ENCODE measurements at places on chromosomes 4 and X.

DNA sequence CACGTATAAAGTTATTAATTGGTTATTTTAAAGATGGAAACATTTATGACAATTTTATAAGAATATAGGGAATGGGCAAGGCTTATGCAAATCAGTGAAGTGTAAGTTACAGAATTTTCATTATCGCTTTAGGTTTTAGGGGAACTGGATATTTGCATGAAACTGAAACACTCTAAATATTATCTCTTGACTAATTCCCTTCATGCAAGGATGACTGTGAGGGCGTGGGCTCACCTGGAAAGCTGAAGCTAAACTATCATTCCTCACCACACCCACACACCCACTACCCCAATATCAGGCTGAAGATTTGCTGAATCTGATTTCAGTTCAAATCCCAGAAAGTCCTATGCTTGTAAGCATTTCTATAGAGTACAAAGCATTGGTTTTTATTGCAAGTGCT lies 81.7 kb upstream of the ARHGAP24 start:
- no peak for DNase-seq

- DNase-seq: no peak
These were observed 35.3 kb upstream of the VSIG4 start for GRCh38 chrX:66074920-66075879.

DNA sequence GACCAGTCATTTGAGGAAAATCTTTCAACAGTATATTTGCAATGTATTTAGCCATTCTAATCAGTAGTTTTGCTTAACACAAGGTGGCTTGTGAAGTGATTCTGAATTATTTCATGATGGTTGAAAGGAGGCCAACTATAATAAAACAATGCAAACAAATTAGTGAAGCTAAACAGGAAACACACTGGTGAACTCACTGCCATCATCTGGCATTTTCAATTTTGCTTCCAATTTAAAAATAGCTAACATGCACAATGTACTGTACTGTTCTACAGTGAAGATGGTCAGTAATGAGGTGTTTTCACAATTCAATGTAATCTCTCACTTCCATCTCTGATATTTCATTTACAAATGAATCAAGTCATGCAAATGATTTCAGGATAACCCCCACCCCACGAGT lies 31.1 kb downstream of the PGRMC2 start:
- no peak for DNase-seq

GRCh38 chr4:118221227-118221800 lies 131.5 kb downstream of the PRSS12 start:
- DNase-seq: no peak

DNA sequence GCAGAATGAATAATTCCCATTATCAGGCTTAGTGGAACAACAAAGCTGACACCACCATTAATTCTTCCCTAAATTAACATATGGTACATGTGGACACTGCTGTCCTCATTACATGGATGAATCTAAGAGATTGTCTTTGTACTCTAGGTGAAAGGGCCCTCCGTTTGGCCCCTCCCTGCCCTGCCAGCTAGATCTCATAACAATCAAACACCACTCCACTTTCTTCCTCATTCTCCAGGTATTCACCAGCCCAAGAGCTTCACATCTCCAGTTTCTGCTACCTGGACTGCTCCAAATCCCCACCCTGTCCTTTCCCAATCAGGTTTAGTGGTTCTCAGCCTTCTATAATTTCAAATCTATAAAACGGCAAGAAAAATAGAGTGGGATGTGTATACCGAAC lies 3.8 kb downstream of the HSD17B11 start:
- DNase-seq: no peak

GRCh38 chr4:146308951-146309350 lies 94.6 kb downstream of the REELD1 start:
- DNase-seq: no peak

DNA sequence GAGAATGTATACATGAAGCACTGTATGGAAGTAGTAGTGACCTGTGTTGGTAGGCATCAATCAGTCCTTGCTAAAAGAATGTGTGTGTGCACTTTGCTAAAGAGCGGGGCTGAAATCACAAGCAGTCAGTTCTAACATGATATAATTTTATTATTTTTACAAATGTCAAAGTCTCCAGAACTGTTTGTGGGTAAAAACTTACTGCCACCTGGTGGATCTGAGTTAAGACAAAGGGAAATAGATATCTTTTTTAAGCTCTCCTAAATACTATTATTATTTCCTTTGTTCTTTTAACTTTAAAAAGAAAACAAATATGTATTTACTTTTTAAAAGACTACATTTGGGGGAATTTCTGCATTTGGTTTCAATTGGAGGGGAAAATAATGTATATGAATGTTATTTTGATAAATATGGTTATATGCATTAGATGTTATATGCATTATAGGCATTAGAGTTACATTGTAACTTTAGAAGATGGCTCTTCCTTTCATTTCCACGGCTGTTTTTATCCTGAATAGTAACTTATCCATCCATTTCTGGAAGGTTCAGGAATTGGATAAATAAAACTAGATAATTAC lies 7.8 kb upstream of the CLOCK start:
- DNase-seq: no peak

DNA sequence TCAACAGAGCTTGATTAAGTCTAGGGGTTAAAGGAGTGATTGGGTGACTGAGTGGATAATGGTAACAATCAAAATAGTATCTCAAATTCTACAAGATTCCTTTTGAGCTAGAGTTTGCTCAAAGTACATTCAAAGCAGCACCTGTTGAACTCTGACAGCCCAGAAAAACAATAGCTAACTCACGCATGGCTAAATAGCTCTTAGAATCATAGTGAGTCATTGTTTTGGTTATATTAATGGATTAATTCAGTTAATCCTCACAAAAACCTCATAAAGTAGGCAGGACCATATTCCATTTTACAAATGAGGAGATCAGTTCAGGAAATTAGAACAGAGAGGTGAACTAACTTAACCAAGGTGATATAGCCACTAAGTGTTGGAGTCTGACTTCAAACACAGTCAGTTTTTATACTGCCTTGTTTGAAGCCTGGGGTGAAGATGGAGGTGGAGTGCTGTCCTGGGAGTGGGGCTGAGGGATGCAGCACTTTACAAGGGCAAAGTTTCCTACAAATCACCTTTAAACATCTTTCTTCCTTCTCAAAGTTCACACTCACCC lies 35.9 kb upstream of the PPM1K start:
- DNase-seq: no peak

- DNase-seq: no peak
These were observed 38.9 kb downstream of the SPRY1 start for GRCh38 chr4:123435246-123436113.

DNA sequence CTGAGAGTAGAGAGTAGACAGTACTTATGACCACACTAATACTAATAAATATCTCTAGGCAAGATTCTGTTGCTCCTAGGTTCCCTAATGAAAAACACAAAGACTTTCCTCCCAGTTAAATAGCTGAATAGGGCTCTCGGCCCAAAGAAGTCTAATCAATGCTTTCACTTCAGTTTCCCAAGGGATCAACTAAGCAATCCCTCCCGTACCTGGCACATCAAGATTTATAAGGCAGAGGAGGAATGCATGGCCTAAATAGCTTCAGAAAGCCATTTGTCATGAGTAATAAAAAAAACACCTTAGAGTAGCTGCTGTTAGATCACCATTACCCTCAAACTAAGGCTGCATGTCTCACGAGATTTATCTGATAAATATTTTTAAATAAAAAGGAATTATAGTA lies 56.8 kb upstream of the EXOC1L start:
- no peak for DNase-seq

DNA sequence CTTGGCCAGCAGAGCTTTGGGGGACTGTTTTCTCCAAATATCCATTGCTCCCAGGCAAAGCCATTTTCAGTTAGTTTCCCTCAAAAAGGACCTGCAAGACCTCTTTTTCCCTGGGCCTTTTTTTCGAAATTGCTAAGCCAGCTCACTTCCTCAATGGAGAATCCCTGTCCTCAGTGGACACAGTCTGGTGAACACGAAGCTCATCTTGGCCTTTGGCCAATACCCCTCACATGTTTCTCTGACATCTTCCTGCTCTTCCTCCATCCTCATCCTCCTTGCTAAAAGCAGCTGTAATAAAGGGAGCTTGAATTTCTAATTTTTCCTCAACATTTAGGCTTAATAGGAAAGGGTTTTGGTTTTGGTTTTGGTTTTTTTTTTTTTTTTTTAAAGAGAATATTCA lies 17.6 kb upstream of the PRPS1 start:
- no peak for DNase-seq

DNA sequence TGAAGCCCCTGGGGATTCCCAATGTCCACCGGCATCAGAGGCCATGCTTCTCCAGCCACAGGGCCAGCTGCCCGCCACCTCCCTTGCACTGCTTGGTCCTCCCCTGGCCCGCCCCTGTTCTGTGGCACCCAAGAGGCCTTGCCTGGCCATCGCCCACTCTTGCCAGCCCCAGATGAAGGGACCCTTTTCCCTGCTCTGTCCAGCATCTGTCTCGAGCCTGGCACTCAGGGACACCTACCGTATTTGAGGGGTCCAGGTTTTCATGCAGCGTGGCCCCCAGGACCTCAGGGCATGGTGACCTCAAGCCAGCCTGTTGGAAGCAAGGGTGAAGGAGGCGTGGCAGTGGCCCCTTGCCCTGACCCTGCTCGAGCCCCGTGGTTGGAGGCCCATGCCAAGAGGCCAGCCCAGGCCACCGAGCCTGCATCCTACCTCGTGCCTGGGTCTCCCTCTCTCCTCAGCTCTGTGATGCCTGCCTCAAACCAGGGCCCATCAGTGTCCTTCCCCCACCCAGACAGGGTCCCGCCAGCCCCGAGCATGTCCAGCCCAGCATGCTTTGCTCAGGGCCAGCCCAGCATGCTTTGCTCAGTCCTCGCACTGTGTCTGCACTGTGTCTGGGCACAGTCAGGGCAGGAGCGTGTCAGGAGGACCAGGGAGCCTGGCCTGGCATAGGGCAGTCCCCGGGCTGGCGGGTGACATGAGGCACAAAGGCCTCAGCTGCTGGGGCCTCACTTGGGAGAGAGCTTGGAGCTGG lies 14.3 kb upstream of the FGFR3 start:
- no peak for DNase-seq

GRCh38 chr4:110926841-110927400 lies 304.0 kb upstream of the PITX2 start:
- no peak for DNase-seq

DNA sequence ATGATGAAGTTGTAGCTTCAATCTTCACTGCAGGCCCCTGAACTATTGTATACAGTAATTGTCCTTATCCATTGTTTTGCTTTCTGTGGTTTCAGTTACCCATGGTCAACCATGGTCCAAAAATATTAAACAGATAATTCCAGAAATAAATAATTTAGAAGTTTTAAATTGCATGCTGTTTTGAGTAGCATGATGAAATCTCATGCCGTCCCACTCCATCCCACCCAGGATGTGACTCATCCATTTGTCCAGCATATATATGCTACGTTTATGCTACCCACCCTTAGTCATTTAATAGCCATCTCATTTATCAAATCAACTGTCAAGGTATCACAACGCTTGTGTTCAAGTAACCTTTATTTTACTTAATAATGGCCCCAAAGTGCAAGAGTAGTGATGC lies 34.5 kb downstream of the IQCM start:
- DNase-seq: no peak

DNA sequence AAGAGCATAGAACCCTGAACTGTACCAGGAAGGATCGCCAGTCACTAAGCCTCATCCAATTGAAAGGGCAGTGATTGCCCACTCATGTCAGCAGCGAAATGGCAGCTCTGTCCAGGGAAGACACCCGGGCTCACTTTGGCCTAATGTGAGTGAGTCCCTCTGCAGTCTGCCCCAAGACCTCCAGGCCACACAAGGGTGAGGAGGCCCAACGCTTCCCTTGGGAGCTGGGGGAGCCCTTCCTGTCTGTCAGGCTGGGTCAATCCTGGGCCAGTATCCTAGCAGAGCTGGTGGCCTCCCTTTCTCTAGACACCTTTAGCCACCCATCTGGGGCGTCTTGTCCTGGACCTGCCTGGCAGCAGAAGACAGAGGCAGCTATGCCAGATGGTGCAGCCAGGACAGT lies 39.6 kb upstream of the GPC4 start:
- no peak for DNase-seq

DNA sequence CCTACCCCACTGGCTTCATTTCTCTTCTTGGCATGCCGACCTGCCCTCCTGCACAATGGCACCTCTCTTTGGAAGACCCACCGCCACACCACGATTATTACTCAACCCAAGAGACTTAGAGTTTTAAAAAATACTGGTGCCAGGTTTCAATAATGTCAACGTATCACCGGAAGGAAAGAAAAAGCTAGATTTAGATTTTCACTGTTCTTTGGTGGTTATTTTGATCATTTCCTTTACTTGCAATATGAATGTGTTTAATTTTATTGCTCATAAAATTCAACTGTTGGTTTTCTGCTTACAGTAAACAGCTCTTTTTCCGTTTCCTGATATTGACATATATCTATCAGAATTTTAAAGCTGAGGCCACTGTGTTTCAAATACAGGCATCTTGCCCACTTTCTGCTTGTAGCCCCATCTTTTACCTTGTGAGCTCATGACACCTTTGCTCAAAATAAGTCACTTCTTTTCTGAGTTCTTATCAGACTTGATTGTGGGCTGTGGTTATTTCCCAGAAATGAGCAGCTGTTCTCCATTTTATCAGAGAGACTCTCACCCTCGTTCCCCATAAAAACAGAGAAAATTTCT lies 439.1 kb downstream of the INPP4B start:
- no peak for DNase-seq

DNA sequence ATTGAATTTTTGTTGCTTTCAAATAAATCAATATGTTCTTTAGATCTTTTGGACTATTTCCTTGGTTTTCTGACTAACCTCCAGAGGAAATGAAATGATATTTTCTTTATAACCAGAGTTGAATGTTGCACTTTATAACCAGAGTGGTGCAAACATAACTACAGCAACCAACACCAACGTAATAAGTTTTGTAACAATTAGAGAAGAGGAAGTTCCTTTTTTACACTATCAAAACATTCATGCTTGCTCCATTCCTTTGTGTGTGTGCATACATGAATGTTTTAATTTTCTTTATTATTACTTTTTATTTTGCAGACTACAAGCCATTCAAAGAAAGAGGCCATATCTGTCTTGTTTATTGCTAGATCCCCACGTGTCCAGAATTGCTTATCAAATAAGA lies 193.0 kb upstream of the PPP3CA start:
- no peak for DNase-seq

DNA sequence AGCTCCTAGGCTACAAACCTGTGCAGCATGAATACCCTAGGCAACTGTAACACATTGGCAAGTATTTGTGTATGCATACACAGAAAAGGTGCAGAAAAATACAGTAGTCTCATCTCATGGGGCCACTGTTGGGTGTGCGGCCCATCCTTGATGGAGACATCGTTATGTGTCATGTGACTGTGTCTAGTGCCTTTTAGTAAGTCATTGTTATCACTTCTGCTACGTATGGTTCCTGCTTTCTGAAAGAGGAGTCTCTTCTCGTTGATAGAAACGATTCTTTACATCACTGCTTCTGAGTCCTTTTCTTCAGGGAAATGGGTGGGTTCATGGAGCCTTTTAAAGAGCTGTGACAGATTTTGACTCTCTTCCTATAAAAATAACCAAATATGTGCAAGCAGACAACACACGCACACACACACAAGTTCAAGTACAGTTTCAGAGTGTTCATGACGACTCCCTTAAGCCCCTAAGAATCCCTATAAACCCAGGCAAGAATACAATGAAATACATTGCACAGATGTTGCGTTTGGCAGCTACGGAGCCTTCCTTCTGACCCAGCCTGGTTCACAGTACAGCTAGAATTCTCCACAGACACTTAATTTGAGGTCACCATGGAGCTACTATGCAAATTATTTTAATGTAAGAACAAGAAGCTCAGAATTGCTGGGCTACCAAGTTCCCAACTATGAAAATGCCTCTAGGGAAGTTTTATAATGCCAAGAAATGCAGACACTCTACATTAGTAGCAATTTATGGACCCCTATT lies 10.2 kb upstream of the STK32B start:
- DNase-seq: no peak

GRCh38 chrX:72687396-72687795 lies 26.7 kb downstream of the PHKA1 start:
- DNase-seq: no peak
